ENCODE measurements at places on chromosomes 12 and 14.

GRCh38 chr12:107405436-107405835 is 280.2 kb upstream of the PWP1 start:
- DNase-seq, result no peak

DNA sequence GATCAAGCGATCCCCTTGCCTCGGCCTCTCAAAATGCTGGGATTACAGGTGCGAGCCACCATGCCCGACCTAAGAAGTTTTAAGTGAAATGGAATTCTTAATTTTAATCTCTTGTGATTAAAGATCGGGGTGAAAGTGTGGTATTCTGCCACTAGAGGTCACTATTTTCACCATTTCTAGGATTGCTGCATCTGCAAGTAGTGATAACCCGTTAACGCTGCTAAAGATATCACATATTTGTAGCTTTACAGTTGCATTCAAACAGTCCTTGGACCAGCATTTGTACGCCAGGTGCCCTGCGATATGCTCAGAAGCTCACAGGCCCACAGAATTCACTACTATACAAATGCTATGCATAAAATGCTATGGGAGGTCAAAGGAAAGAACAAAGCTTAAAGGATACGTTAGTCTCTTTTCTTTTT is 19.3 kb downstream of the CCDC62 start:
- DNase-seq, result no peak

DNA sequence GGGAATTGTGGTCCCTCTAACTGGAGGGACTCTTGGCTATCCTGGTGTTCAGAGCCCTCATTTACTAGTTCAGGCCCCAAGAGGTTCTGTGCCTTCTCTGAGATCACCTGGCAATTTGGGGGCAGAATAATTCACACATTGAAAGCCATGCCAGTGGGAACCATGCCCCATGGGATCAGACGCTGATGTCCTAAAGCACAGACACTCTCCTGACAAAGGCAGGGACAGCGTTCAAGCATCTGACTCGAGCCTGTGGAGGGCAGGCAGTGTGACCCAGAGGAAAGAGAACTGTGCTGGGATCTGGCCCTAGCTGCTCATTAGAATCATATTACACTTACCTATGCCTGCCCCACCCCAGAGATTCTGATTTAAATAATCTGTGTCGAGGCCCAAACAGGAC is 2.4 kb upstream of the ASB2 start:
- peak; percentile 62 for DNase-seq

GRCh38 chr12:61870658-61871484 is 389.3 kb upstream of the USP15 start:
- no peak for DNase-seq

GRCh38 chr12:115132905-115133304 is 448.9 kb upstream of the TBX3 start:
- no peak for DNase-seq

GRCh38 chr12:273382-273781 is 10.7 kb upstream of the SLC6A13 start:
- DNase-seq, result no peak

- no peak for DNase-seq
Observed at GRCh38 chr12:53289891-53290290, 5.5 kb upstream of the PFDN5 start.

GRCh38 chr12:69059465-69060457 is 126.8 kb upstream of the CPM start:
- peak; percentile 64 for DNase-seq

DNA sequence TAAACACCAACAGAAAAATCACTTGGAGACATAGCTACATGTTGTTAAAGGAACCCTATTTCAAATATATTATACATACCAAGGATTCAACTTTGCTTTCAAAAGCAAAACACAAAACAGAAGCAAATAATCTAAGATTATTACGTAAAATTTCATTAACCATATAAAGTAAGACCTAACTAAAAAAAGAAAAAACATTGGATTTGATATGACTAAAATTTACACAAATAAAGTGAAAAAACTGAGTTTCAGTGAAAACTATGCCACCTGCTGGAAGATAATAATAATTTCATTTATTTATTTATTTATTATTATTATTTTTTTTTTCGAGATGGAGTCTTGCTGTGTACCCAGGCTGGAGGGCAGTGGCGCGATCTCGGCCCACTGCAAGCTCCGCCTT is 45.2 kb downstream of the WDHD1 start:
- DNase-seq, result no peak

DNA sequence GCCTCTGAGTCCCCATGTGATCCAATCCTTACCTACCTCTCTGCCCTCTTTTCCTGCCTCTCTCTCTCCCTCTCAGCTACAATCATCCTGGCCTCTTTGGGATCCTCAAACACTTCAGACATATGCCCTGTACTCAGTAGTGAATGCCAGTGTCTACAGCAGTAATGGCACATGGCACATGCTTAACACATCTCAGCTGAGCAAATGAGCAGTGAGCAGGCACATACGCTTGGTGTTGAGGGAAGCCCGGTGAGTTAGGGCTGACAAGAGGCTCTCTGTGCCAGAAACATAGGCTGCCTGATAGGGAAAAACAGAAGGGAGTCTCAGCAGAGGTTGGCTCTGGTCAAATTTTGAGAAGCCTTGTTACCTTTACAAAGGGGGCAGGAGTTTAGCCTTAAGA is 409.1 kb downstream of the TMEM132D start:
- no peak for DNase-seq

- DNase-seq, result no peak
Observed at GRCh38 chr14:24941719-24942118, 108.2 kb downstream of the STXBP6 start.

GRCh38 chr14:105501504-105502291 is 10.7 kb downstream of the TEDC1 start:
- DNase-seq, result no peak

GRCh38 chr14:96578619-96579018 is 76.4 kb downstream of the PAPOLA start:
- no peak for DNase-seq

DNA sequence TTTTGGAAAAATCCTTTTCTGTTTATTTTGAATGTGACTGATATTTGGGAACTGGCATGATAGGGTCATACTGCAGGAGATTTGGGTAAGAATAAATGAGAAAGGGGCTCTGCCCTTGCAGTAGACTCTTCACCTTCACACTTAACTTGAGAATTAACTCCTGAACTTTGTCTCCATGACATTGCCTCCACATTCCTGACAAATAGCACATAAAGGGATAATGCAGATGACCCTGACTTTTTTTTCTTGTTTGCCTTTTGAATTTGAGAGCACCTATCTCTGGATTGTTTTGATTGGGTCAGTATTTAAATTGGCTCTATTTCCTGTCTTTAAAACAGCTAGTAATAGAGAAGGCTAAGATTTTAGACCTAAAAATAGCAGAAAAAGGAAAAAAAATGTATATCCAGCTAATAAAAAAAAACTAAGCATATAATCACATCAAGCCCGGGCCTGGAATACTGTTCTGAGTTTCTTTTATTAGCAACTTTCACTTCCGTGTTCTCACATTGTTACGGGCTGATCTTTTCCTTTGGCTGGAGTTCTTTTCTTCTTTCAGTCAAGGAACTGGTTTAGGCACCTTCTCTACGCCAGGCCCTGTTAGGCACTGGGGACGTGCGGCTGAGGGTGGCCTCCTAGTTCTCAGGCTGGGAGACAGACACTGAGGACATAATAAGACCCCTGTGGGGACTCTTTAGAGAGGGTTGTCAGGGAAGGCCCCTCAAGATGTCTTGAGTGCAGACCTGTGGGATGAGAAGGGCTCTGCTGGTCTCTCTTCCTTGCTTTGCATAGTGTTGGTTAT is 53.1 kb upstream of the GNPNAT1 start:
- DNase-seq, result no peak

DNA sequence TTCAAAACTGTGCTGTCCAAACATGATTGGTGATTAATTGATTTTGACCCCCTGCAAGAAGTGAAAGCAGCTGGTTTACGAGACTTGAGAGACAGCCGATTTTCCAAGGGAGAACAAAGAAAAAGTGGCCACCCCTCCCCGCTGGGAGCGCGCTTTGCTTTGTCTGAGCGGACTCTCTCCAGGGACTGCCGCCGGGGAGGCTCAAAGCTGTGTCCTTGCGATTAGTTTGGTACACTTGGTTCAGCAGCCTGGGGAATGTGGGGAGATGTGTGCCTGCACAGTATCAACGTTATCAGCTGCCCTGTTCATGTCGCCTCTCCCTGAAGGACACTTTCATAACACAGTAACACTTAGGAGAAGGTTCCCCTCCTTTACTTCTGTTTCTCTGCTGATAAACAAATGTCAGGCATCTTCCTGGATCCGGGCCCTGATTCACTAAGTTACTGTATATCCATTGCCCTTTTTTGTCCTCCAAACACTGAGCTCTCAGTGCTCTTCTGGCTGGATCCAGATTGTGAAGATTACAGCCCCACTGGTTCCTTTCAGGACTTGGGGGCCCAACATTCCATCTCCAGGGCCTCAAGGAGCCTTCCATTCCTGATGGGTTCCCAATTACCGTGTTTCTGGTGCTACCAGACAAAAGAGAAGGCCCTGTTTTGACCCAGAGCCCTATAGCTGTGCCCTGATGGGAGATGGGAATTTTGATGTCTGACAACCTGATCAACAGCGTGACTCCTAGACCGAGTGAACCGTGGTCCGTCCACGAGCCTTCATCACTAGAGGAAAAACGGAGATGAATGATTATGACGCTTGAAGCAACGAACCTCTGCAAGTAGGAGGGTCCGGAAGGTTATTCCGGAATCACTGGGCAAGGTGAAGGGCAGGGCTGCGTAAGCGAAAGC is 31.7 kb upstream of the TUBA1C start:
- no peak for DNase-seq

DNA sequence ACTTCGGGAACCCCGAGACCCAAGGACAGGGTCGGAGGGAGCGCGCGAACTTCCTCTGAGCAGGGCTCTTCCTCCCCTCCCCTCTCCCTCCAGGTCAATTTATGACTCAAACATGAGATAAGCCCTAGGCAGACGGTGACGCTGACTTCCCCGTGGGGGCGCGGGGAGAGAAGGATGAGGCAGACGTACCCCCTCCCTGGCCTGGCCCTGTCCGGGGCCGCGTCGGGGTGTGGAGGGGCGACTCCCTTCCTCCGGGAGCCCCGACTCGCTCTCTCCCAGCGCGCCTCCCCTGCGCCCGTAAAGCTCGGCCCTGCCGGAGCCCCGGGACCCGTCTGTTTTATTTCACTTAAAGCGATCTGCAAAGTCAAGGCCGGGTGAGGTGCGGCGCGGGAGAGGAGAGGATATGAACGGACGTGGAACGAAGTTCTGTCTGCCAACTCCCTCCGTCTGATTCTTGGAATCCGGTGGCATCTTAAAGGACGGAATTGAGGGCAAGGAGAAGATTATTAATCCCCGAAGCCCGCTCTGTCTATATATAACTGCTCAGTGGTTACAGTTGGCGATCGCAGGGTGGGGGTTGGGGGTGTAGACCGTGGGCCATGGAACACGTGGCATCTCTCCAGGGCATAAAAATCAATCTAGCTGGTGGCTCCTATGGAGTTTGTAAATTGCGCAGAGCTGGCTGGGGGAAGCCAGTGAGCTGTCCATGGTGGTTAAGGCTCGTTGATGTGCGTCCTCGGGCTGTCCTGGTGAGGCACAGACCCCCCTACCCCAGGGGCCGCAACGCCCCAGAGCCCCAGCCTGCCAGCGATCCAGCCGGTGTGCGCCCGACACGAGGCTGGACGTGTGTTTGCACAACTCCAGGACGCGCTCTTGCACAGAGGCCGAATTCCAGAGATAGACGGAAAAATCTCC is 2.9 kb upstream of the PTHLH start:
- peak; percentile 56 for DNase-seq

DNA sequence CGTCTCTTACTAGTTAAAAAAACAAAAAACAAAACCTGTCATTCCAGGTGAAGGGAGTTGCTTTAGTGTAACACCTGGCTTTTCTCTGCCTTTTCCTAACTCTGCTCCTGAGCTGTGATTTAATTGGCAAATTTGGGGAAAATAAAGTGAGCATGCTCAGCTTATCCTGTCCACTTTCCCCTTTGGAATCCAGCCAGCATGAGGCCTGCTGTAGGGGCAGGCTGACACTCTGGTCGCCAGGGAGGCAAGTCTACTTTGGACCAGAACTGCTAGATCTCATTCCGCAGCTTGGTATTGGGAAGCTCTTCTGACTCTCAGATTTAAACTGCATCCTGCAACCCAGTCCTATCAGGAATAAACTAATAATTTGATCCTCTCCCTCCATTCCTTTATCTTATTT is 30.1 kb downstream of the CDKN1B start:
- DNase-seq, result no peak

- DNase-seq, result peak; percentile 81
Observed at GRCh38 chr12:47080725-47081502, 1.2 kb upstream of the AMIGO2 start.

DNA sequence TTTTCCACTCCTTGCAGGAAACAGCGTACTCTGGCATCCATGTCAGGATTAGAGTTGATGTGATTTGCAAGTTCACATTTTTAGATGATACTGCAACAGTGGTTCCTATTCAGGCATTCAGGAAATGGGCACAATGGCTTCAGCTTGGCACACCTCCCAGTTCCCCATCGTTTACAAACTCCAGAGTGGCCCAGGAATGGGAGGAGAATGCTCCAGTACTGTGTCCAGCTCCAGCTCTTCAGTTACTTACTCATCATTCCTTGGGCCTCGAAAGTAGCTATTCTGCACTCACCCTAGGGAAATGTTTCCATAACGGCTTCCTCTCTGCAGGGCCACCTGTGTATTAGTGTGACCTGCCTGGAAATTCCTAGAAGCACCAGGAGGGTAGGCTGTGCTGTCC is 239.7 kb upstream of the RGS6 start:
- DNase-seq, result no peak

- DNase-seq, result no peak
Observed at GRCh38 chr12:115306380-115306779, 622.4 kb upstream of the TBX3 start.

DNA sequence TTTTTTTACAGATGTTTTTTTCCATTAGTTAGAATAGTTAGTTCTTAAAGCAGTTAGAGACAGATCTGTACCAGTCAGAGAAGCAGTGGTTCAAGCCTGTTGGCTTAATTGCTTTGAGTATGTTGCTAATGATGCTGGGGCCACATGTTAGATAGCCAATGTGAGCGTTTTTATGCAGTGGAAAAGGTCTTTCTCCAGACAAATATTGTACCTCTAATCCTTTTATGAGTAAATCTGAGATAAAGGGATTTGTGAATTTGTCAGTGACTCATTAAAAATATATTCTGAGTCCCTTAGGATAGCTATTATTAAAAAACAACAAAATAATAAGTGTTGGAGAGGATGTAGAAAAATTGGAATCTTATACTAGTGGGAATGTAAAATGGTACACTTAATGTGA is 154.2 kb downstream of the MSRB3 start:
- DNase-seq, result no peak

DNA sequence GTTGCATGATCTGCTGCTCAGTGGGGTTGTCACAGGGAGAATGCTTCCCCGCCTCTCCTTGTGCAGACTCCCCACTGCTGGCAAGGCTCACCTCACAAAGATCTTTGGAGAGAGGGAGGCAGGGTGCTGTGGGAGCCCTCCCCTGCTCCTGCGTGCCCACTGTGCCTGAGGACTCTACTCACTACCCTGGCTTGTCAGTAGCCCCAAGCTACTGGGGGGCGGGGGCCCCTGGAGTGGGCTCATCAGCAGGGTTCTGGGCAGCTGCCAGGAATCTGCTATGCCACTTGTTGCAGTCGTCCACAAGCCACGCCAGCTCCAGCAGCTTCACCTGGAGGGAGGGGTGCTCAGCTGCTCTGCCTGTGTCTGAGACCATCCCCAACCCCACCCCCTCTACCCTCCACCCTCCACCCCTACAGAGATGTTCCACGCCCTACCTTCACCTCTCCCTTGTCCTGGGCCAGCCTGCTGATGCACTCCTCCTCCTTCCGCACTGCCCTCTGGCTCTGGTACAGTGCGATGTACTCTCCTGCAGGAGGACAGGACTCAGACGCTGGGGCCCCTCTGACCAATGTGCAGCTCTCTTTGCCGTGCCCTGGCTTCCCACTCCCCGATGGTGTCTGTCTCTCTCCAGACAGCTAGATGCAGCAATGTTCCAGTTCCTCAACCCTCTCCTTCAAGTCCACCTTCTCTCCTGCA is 14.2 kb upstream of the BLTP3B start:
- no peak for DNase-seq

All from activated CD8-positive, alpha-beta memory T cell treated with anti-CD3 and anti-CD28 coated beads, Interleukin-2, amount 50 U/mL, for 48 hours (primary cell).